Upper lobe of right lung (tissue), 1 donor: ENCODE measurements at places on chromosomes 7 and 10. TPM values are rescaled to one million over a fixed set of nuclear protein-coding genes. Genes with fewer than 3 reads are reported as not detected.

GRCh38 chr7:43076189-43076605 is 36.2 kb upstream of the HECW1 start:
- no peak for DNase-seq

DNA sequence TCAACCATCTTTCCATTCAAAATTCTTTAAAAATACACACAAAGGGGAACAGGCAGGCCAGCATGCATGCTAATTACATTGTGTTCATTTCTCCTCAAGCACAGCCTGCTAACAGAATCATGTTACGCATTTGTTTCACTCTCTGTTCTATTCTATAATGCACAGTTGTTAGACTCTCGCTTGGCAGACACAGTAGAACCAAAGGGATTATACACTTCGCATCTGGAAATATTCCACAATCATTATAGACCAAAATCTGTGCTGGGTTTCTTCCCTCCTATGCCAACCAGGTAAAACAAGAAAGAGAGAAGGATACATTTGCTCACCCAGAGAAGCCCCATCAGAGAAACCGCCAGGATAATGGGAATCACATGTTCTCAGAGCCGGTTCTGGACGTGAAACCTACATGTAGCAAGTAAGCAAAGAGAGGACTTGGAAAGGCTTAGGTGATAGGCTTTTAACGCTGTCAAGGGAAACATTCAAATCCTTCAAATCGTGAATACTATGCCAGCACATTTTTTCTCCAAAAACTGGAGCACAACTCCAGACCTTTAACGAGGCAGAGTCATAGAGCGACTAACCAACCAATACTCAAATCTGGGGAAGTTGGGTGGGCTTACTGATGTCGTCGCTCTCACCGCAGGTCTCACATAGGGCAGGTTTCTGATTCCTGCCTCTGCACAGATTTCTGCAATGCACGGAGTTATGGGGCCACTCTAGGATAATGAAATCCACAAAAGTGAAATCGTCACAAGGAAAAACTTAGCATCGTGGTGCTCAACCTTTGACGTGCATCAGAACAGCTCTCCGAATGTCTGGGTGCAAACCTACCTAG is 380.5 kb upstream of the AUTS2 start:
- no peak for DNase-seq

DNA sequence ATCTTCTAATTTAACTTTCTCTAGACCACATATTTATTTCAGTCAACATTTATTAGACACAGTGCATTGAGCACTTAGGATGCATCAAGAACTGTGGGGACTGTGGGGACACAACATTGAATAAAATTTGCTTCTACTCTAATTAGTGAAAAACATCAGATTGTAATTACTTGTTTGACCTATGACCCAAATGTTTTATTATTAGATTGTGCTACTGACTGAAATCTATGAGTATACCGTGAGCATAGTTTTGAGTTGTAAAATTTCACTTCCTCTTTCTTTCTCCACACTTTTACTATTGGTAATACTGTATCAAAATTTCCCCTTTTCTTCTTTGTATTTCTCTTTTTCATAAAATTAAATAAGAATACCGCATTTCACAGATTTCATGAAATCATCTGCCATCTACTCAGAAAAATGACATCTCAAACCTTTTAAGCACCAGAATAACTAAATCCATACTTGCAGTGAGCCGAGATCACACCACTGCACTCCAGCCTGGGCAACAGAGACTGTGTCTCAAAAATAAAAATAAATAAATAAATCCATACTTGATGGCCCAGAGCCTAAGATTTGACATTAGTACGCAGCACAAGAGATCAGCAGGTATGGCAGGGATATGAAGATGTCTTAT is 25.4 kb upstream of the INPP5F start:
- no peak for DNase-seq

GRCh38 chr7:150978126-150978789 is at the start of gene KCNH2:
Gene KCNH2, minus strand, starts transcription at chr7:150978321. Its CDS starts 408 bp downstream, at chr7:150977913.
- no peak for DNase-seq

DNA sequence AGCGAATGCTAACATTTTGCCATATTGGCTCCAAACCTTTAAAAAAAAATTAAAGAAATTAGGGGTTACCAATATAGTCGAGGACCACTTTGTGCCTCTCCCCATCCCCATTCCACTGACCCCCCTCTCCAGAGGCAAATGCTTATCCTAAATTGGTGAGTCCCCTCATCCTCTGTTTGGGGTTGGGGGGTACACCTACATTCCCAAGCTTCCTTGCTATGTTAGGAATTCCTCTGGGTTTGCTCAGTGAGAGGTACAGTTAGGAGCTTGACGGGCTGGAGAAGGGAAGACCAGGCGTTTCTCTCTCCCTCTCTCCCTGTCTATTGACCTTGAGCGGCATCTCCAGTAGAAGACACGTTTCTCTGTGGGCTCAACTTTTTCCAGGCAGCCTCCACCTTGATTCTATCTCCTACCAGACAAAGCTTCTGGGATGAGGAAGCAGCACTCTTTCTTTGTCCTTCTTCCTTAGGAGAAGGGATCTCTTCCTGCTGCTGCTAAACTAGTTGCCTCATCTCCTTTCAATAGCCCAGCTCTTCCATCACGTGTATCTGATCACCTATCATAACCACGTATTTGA is 6.6 kb upstream of the AKR1B15 start:
- no peak for DNase-seq

The MMD2 gene
- total RNA-seq: not detected
